ENCODE measurements at places on chromosomes 11 and 22. TPM values are rescaled to one million over a fixed set of nuclear protein-coding genes. Genes with fewer than 3 reads are reported as not detected.
A peak's percentile ranks its signal among the peaks of the same experiment; 100 is the strongest.

The TRIM34 gene
- 2.1 TPM for total RNA-seq

The HOATZ gene
- not detected for total RNA-seq

The KDELR3 gene
- 12.9 TPM for total RNA-seq

The UPB1 gene
- total RNA-seq, result 1.0 TPM

The MMP12 gene
- not detected for total RNA-seq

The NRGN gene
- total RNA-seq, result 3.3 TPM

- no peak for DNase-seq
Measured at GRCh38 chr11:84097186-84097585, 811.0 kb upstream of the CCDC90B start.

- peak; percentile 4 for DNase-seq
Measured at GRCh38 chr11:106988151-106989077, 29.9 kb downstream of the GUCY1A2 start.

GRCh38 chr11:24198481-24198880 is 298.4 kb upstream of the LUZP2 start:
- no peak for DNase-seq

DNA sequence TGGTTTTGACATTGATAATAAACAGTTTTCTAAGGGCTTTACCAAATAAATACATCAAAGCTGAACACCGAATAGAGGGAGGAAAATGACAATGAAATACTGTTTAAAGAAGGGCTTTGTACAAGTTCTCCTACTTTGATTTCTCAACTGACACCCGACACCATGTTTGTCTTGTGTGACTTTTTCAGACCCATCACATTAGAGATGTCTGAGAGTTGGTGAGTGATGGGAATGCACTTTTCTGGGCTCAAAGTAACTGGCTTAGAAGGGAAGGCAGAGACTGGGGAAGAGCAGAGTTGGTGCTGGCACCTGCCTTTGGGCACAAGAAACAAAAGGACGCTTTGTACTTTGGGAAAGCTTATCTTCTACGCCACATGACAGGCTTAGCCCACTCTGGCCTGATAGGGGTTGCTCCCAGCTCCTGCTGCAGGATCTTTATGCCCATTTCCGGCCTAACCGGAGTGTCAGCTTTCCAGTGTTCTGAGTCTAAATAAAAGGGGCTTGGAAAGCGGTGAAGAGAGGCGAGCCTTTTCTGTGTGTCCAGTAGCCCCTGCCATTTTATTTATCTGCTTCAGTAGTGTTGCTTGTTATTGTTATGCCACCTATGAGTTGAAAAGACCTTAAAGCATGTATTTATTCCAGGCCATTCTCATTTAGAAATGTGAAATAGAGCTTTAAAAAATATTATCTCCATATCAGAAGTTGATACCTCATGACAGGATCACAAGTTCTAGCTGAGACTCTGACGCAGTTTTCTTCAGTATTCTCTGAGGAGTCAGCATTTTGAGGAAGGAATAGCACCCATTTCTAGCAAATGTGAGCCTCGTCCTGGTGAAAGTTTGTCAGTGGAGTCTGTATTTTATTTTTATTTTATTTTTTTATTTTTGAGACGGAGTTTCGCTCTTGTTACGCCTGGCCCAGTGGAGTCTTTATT is 24.2 kb downstream of the KREMEN1 start:
- DNase-seq, result no peak

DNA sequence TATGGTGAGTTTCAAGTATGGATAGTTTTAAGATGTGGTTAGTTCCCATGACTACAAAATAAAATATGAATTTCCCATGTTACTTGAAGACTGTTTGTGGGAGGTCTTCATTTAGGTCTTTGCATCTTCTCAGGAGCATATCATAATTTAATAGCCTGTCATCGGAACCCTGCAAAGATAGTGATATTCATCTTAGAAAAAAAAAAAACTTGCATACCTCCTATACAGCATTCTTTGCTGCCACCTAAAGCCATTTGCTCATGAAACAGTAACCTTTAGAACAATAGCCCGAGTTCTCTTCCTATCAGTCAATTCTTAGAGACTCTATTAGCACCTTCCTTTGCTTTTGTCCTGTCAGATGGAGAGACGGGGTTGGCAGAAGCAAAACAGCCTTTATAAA is 75.3 kb downstream of the ARFGAP2 start:
- no peak for DNase-seq

DNA sequence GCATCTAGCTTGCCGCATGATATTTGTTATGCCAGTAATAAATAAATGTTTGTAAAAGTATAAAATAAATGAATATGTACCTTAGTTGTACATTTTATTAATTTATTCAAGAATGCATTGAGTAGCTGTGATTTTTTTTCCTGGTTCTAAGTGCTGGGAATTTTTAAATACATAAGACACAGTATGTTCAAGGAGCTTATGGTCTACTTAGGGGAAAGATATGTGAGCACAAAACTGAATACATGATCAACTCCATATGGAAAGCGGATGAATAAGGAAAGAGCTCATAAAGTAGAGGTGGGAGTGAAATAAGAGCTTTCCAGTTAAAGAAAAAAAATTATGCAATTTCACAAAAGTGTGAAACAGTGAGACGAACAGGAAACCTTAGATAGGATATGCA is 944.2 kb upstream of the CCDC90B start:
- DNase-seq, result no peak

- DNase-seq, result peak; percentile 68
Measured at GRCh38 chr22:20238901-20239675, 29.0 kb downstream of the RTN4R start.

DNA sequence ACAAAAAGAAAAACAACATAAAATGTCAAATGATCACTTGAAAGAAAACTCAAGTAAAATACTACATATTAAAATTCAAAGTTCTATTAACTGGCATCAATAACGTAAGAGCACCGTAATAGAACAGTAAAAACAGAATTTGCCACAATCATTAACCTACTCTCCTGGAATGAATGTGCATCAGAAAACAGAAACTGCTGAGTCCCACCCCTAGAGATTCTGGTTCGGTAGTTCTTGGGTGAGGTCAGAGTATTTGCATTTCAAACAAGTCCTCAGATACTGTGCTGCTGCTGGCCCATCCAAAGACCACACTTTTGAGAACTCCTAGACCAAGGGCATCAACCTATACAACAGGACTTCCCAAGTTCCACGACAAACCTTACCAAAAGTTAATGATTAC is 23.5 kb downstream of the PITPNB start:
- DNase-seq, result no peak

- DNase-seq, result no peak
Measured at GRCh38 chr11:108111126-108111525, 10.2 kb upstream of the ACAT1 start.
